ENCODE measurements at places on chromosomes 2 and 18.
A peak's percentile ranks its signal among the peaks of the same experiment; 100 is the strongest.

DNA sequence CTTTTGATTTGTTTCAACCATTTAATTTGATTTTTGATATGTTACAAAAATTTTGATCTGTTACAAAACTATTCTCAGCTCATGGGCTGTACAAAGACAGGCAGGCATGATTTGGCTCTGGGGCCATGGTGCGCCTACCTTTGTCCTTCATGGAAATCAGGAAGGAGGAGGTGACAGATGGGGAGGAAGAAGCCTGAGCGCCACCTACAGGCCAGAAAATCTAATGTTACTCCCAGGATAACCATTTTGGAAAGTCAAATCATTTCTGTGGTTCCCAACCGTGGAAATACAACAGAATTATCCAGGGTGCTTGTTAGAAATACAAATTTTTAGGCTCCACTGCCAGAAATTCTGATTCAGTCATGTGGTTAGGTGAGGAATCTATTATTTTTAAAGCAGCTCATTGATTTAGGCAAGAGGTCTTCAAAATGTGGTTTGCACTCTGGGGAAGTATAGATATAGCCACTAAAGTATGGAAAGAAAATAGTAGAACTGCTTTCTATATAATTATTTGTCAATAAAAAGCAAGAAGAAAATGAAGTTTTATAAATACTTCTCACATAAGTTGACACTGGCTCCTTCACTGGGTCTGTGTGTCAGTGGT is 93.9 kb downstream of the EVA1A start:
- DNase-seq: no peak

GRCh38 chr2:210459880-210460279 is 16.7 kb downstream of the LANCL1 start:
- DNase-seq: no peak

GRCh38 chr18:61579581-61579980 is 246.4 kb downstream of the CDH20 start:
- DNase-seq: no peak

DNA sequence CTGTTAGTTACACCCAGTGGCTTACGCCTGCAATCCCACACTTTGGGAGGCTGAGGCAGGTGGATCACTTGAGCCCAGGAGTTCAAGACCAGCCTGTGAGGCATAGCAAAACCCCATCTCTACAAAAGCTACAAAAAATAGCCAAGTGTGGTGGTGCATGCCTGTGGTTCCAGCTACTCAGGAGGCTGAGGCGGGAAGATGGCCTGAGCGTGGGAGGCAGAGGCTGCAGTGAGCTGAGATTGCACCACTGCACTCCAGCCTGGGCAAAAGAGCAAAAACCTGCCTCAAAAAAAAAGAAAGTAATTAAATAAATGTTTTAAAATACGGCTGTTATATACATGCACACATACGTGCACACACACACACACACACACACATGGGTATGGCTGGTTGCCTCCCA is 194.8 kb downstream of the HDAC4 start:
- DNase-seq: no peak

DNA sequence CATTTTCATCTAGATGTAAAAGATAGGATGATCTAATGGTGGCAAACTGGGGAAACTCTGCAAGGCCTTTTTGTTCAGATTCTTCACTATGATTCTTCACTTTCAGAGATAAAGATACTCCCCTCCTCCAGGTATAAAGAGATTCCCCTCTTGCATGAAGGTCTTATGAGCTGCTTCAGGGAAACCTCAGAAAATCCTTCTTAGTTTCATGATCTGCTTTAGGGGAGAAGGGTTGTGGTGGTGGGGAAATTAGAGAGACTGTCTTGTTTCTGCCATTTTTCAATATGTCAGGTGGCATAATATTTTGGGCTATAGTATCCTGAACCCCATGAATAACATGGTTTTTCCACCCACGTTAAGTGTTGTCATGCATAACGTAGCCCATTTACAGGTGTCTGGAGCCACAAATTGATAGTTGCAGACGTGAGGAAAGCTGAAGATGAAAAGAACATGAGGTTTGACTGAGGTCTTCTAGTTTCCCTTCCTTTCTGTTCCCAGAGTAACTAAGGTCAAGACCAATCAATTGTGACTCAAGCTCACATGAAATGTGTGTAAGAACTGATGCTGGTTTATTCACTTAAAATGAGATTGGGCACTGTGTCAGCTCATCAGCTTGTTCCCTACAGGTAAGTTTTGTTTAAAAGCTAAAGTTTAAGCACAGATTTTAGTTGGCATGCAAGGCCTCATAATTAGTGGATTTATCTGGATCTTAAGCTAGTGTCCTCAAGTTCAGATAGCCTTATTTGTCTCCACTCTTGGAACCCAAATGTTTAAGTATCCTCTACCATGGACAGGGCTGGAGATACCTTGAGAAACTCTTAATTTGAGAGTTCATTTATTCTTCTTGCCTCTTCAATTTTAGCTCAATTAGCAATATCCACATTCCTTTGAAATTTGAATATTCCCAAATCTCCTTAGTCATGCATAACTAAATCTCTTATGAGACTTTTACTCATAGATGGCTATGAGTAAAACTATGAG is 304.5 kb upstream of the FANCL start:
- no peak for DNase-seq

DNA sequence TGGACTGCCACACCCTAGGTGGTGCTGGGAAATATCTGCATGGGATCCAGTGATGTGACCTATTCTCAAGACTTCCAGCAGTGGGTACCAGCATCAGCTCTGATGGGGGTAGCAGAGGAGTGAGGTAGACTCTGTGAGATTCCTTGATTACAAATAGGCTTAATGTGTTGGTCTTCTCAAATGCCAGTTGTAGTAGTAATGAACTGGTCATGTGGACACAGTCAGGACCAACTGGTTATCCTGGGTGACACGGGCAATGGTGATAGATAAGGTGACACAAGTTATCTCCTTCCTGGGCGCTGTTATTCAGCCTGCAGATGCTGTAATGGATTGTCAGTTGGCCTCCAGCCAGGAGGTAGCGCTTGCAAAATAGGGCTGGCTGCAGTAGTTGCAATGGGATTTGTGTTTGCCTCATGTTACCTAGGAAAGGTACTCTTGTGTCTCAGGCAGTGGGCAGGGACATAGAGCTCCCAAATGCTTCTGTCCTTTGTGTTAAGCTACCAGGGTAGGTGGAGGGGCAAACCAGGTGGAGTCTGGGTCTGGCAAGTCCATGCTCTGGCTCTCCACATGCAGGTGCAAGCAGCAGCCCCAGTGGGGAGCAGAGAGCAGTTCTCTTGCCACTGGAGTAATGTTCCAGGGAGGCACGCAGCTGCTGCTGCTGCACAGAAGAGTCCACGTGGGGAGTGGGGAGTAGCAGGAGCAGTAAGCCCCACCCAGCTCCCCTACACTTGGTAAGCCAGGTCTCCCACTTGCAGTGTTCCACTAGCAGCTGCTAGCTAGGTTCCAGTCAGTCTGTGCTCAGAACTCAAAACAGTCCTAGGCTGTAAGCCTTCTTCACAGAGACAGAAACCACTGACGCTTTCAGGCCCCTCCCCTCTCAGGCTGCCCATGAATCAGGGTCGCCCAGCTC is 505.4 kb upstream of the DDX18 start:
- DNase-seq: no peak

DNA sequence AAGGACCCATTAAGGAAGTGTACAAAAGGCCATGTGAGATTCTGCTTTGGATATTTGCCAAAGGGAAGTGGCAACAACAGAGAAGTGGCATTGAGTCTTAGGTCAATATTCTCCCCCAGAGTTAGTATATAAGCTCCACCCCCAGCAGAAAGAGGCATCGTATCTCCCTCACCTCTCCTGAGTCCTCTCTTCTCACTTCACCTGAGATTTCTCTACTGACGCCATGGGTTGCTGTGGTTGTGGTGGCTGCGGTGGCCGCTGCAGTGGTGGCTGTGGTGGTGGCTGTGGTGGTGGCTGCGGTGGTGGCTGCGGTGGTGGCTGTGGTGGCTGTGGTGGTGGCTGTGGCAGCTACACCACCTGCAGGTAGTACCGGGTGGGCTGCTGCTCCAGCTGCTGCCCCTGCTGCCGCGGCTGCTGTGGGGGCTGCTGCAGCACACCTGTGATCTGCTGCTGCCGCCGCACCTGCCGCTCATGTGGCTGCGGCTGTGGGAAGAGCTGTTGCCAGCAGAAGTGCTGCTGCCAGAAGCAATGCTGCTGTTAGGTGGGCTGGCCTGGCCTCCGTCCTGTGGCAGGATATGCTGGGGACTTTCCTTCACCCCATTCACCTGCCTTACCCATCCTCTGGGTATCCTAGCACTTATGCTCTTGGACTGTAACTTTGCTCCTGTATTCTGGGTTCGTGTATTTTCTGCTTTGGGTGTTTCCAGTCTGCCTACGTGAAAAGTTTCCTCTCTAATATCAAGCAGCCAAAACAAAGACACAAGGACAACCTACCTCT is 5.9 kb downstream of the SCYGR3 start:
- DNase-seq: no peak

GRCh38 chr2:84731185-84731584 is 149.7 kb downstream of the TRABD2A start:
- DNase-seq: no peak

GRCh38 chr18:32688821-32689220 is 84.0 kb downstream of the KLHL14 start:
- no peak for DNase-seq

- DNase-seq: no peak
These were observed 18.1 kb upstream of the TAF1B start for GRCh38 chr2:9824956-9825720.

- peak; percentile 35 for DNase-seq
These were observed 137.1 kb downstream of the ZEB2 start for GRCh38 chr2:144382849-144383248.

DNA sequence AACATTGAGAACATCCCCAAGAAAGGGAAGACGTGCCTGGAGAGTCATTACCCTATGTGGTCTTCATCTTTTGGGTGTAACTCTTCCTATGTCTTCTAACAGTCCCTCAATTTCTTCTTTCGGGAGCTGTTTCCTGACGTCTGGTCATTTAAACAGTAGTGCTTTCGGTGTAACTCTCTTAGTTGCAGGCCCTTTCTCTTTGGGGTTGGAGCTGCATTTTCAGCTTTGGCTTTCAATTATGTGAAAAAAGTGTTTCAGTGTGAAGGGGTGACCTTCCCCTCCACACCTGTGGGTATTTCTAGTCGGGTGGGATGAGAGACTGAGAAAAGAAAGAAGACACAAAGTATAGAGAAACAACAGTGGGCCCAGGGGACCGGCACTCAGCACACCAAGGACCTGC is 105.9 kb downstream of the CERS6 start:
- DNase-seq: no peak

DNA sequence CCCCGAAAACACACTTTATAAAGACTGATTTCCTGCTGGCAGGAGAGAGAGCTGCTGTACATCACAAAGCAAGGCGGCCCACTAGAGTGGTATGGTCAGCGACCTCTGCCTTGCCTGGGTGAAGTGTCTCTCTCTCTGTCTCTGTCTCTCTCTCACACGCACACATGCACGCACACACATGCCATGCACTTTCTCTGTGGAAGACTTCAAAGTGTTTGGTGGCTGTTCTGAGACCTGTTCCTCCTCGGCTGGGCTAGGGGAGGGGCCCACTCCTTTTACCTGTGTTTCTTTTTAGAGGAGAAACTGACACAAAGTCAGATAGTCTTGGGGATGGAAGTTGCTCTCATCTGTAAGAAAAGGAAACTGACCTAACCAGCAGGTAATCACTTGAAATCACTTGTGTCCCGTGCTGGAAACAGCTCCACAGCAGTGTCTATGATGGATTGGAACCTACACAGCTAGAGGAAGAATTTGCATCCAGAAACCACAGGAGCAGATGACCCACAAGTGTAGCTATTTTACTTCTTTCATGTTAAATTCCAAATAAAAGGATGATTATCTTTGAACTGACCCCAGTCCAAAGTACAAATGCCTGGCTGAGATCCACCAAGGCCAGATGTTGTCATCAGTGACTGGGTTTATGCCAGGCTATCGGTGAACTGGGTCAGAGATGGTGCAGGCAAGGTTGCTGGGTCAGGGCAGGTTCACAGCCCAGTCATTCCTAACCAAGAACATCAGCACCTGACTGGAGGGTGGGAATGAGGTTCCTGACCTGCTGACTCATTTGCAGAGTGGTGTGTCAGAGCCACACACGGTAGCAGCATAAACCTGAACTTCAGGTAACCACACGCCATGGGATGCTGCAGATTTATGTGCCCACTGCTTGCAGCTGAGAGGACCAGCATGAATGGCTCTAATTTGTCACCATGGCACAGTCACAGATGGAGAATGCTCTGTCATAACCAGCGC is 63.0 kb downstream of the NPAS2 start:
- no peak for DNase-seq

- no peak for DNase-seq
These were observed 23.1 kb upstream of the TNFAIP6 start for GRCh38 chr2:151334082-151334815.

- no peak for DNase-seq
These were observed 99.6 kb upstream of the ST3GAL5 start for GRCh38 chr2:85988175-85988913.

DNA sequence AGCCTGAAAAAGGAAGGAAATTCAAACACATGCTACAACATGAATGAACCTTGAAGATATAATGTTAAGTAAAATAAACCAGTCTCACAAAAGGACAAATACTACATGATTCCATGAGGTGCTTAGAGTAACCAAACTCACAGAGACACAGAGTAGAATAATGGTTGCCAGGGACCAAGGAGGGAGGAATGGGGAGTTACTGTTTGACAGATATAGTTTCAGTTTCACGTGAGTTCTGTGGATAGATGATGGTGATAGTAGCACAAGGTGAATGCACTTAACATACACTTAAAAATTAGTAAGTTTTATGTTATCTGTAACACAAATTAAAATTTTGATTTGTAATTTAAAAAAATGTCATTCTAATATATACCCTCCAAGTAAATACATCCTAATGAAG is 106.9 kb upstream of the ACVR1C start:
- no peak for DNase-seq

GRCh38 chr2:73163483-73164367 is 38.6 kb upstream of the NOTO start:
- DNase-seq: peak; percentile 51

DNA sequence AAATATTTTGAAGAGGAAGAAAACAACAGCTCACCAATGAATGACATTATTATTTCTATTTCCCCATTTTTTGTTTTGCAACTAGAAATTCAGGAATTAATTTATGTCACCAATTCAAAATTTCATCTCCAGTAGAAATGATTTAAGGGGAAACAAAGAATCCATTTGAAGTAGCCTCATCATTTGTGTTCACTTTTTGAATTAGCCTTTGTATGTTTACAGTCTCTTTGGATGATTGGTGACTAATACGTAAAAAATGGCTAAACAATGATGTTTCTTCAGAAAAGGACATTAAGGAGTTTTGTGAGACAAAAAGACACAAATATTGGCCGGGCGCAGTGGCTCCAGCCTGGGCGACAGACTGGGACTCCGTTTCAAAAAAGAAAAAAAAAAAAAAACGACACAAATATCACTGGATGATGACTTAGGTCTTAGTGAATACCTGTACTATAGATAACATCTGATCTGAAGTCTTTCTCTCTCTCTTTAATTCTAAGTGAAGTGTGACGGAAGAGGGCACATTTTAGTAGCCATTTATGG is 313.2 kb downstream of the PIK3C3 start:
- DNase-seq: no peak

GRCh38 chr2:239110595-239111048 is 262.7 kb downstream of the TWIST2 start:
- no peak for DNase-seq

GRCh38 chr2:53210538-53210937 is 557.1 kb upstream of the CHAC2 start:
- DNase-seq: no peak

Measured in GM18507 (cell line).